Cardiac septum (tissue), 1 donor: ENCODE measurements at places on chromosomes 6 and 20. TPM values are rescaled to one million over a fixed set of nuclear protein-coding genes. Genes with fewer than 3 reads are reported as not detected.

Gene HEY2
- 12.3 TPM for total RNA-seq

- no peak for DNase-seq
These were observed 34.5 kb upstream of the DUSP22 start for GRCh38 chr6:257774-258173.

DNA sequence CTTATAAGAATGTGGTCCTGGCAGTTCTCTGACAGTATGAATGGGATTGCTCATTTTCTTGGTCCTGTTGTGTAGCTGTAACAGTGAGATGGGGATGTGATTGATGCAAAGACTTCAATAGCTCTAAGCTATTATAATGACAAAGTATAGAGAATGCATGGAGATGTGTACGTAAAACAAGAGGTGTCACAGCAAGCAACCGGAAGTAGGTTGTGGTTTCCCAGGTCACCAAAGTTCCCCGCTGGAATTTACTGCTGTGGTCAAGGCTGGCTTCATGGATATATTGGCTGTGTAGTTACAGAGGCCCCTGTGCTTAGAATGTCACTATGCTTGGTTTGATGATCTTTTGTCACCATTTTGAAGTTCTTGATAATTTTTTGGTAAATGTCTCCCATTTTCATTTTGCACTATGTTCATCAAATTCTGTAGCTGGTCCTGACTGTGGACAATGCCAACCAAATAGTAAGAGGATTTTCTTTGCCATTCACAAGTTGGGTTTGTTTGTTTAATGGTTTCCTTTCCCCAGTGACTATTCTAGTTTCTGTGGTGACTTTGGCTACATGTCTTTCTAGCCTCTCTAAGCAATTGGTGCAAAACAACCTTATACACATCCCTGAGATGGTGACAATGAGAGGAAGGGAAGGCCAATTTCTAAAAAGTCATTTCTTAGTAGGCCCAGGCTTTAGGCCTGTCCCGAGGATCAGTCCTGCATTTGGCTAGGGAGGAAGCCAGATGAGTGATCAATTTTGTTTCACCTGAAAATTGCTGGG is 10.5 kb downstream of the DNAH8 start:
- no peak for DNase-seq

- DNase-seq, result no peak
These were observed 6.6 kb upstream of the KCNG1 start for GRCh38 chr20:51029556-51029955.

- no peak for DNase-seq
These were observed 238.0 kb upstream of the MAN1A1 start for GRCh38 chr6:119587537-119587936.

DNA sequence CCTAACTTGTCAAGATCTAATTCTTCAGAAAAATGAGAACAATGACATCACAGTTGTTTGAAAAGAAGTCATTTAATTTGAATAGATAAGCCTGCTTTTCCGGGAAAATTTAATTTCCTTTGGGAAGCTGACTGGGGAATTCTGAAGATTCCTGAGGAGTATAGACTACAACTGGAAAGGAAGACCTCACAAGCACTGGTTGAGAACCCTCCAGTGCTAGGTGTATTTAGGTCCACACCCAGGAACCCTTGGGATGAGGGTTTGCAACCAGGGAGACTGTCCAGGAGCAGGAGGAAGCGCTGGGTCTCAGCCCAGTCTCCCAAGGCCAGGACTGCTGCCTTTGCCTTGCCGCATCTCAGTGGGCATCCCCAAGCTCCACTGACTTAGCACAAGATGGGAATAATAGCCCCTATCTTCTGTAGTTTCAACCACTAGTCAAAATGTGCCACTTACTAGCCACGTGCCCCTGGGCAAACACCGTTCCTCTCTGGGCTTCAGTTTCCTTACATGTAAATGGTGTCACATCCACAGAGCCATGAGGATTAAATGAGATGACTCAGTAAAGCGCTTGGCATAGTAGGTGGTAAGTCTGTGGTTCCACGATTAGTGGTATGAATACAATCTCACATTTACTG is 6.9 kb upstream of the CD93 start:
- DNase-seq, result no peak

Gene ADAM33
- 3.0 TPM for total RNA-seq

GRCh38 chr20:53950031-53950430 is 120.4 kb downstream of the BCAS1 start:
- no peak for DNase-seq

DNA sequence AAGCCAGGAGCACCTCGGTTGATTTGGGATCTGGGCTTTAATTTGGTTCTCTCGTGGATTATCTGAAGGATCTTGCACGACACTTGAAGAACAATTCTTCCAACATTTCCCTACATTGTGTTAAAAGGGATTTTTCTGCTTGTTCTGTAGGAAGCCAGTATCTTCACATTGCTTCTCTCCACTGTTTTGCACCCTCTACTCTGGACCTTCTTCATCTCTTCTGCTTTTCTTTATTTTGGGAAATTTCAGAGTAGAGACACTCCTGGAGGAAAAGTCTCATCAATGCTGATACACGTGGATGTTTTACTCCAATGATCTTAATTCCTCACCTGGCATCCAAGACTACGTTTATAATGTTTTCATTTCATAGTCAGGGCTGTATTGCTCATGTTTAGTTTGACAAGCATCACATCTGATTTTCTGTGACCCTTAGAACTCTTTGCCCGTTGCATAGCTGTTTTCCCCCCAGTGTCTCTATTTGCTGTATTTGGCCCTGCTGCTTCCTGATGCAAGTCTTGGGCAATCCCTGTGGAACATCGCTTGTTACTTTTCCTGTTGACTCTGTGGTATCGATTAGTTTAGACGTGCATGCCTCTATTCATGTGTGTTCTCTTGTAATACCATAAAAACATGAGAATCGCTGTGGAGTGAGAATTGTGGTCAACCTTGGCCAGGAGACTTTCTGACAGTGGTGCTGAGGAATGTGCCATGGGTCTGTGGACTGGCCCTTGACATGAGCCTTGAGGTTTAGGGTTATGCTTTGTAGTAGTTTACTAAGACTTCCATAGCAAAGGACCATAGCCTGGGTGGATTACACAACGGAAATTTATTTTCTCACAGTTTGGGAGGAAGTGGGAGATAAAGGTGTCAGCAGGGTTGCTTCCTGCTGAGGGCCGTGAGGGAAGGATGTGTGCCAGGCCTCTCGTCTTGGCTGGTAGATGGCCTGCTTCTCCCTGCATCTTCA is 12.5 kb downstream of the PLCB1 start:
- no peak for DNase-seq

GRCh38 chr20:63973636-63974401 is 4.1 kb upstream of the ZNF512B start:
- peak; percentile 93 for DNase-seq

GRCh38 chr20:821046-821730 is 12.3 kb upstream of the FAM110A start:
- no peak for DNase-seq

DNA sequence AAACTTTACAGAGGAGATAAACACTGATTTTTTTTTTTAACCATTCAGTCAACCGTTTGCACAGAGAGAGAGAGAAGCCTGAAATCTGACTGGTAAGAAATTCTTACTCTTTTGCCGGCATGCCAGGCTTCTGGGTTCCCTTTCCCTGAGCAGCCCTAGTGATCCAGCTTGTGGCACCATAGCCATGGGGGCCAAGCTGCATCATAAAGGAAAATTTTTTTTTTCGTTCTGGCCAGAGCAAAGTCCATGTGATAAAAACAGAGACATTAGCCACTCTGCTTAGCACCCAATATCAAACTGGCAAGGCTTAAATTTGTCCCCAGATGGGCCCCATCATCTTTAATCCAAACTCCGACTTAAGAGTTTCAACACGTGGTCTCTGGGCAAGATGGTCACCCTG is 44.5 kb downstream of the CEP85L start:
- DNase-seq, result no peak

Gene TEAD3
- 63.3 TPM for total RNA-seq

- DNase-seq, result no peak
These were observed 146.2 kb upstream of the LAMA2 start for GRCh38 chr6:128736780-128737179.

Gene ENTPD6
- total RNA-seq, result 102 TPM

DNA sequence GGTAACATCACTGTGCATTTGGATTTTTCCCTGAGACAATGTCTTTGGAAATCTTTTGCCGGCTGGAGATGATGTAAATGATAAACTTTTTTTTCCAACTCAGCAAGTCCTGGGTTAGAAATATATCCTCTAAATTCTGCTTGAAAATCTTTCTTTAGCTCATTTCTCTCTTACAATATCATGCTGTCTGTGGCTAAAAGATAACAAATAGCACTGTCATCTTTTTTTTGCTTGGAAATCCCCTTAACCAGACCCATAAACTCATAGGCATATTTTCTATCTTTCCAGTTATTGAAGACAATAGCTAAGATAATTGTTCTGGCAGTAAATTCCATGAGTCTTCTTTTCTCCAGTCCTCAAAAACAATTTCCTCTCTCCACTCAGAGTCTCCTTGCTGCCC is 481.5 kb downstream of the NKAIN2 start:
- DNase-seq, result no peak

GRCh38 chr6:43263314-43264178 is 20.3 kb downstream of the TTBK1 start:
- DNase-seq, result peak; percentile 91

DNA sequence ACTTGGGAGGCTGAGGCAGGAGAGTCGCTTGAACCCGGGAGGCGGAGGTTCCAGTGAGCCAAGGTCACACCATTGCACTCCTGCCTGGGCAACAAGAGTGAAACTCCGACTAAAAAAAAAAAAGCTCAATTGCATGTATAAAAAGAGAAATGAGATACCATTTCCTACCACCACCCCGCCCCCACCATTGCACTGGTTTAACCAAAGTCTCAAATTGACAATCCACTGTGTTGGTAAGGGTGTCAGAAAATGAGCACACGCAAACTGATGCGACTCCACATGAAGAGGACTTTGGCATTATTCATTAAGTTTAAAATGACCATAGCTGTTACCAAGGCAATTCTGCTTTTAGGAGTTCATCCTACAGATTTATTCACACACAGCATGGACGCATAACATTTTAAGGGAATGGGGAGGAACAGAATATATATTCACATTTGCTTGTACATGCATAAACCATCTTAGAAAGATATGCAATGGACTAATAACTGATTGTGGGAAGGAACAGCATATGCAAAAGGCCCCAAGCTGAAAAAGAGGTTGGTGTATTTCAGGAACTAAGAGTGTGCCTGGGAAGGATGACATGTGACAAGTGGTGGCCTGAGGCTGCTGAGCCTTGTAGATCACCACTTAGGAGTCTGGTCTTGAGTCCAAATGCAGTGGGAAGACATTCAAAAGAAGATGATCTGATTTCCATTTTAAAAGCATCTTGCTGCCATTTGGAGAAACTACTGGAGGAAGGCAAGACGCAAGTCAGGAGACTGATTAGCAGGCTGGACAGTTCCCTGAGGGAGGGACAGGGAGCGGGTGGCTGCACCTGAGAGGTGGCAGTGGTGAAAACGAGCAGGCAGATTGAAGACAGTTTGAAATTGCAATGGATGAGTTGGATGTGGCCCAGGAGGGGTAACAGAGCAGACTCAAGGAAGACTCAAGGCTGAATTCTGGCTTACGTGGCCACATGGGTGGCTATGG is 37.2 kb upstream of the PTPN1 start:
- no peak for DNase-seq
